ENCODE measurements at places on chromosomes 6 and 20.

DNA sequence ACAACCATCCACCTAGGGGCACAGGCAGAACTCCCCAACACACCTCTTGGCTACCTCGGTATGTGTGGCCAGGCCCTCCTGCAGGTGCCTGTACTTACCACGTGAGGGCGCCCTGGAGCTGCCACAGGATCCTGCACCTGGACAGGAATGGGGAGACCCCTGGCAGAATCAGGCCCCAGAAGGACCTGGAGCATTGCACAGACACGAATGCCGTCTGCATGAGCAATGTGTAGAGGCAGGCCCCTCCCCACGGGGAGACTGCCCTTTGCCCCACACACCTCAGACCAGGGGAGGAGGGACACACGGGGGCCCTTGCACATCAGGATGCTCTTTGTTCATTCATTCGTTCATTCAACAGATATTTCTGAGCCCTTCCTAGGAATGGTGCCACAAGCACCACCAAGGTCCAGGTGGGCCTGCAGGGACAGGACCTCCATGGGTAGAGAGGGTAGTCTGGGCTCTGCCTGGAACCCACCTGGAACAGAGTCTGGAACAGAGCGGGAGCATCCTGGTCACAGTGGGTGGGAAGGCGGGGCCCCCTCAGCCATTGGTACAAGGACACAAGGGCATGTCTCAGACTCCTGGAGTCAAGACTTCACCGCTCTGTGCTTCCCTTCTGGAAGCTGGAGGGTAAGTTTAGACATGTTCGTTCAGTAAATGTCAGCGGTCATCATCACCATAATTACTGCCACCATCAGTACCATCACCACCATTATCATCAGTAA is 32.3 kb downstream of the YTHDF1 start:
- DNase-seq, result peak; percentile 59

DNA sequence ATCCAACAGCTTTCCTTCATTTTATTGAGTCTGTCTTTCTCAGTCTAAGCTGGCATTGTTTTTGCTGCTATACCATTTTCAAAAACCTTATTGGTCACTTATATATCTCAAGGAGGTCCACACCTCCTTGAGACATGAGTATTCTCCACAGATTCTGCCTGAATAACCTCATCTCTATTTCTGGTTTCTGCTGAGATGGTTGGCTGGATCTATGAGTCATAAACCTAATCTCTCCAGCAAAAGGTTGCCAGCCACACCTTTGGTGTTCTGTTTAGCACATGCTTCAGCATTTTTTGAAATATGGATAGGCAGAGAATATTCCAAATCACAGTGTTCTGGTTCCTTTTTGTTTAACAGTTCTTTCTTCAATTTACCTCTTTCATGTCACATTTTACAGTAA is 40.8 kb upstream of the TMEM244 start:
- no peak for DNase-seq

DNA sequence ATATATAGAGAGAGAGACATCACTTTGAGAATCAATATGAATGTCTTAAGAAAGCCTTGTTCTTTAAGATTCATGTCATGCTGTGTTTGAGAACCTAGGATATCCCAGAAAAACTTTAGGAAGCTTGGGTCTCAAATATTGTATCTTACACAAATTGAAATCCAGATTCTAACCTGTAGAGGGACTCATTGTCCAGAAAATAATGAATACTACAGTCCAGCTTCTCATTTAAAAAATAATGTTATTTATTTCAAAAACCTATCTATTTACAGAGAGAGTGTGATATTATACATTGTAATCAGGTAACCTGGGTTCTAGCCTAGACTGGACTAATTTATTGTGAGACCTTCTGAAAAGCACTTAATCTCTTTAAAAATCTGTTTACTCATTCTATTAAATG is 4.2 kb downstream of the RFX6 start:
- no peak for DNase-seq

DNA sequence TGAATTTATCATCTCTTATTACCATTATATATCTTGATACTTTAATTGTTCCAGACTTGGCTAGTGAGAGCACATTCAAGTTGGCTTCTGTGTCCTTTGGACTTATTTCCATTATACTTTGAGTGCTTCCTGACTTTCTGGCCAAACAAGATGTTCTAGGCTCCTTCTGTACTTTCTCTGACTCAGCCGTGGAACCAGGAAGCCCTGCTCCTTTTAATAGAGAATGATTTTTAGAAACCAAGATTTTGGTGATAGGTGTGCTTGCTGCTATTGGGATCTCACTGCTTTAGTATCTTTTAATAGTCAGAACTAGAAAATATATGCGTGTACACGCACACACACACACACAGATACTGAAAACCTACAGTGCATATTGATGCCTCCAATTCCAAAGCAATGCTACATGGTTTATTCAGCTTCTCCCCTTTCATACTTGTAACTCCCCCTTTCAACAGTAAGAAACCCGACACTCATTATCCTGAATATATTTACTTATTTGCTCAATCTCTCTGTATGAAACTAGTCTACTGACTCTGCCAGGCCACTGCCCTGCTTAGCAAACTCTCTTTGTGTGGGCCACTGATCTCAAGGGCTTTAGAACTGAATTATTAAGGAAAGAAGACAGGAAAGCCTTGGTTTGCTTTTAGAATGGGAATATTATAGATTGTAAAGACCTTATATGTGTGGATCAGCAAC is 42.7 kb upstream of the EZR start:
- DNase-seq, result no peak

DNA sequence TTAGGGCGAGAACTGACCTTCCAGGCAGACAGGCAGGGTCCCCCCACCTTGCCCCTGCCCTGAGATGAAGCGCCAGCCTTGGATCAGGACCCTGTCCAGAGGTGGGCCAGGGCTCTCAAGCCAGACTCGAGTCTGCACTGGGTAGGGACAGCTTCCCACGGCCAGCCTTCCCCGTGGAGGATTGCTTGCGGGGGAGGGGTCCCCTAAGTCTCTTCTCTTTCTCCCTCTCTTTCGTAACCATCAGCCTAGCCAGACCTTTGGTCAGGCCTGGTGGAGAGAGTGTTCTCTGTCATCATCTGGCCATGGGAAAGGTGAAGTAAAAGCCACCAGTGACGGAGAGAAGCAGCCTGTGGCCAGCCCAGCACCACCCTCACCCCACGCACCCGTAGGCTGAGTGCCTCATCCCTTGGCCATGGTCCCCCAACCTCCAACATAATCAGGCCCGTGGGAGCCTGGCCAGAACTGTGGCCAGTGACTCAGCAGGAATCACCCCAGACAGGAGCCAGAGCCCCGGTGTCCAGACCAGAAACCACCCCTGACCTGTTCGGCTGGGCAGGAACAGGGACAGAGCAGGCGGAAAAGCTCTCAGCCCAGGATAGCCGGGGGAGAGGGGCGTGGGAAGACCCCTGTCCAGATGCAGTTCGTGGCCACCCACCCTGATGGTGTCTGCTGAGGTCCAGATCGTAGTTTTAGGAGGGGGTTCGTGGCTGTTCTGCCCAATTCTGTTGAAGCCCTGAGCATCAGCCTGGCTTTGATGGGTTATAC is 47.1 kb downstream of the SNAI1 start:
- no peak for DNase-seq

GRCh38 chr6:52640170-52640569 is 30.7 kb upstream of the TMEM14A start:
- no peak for DNase-seq

DNA sequence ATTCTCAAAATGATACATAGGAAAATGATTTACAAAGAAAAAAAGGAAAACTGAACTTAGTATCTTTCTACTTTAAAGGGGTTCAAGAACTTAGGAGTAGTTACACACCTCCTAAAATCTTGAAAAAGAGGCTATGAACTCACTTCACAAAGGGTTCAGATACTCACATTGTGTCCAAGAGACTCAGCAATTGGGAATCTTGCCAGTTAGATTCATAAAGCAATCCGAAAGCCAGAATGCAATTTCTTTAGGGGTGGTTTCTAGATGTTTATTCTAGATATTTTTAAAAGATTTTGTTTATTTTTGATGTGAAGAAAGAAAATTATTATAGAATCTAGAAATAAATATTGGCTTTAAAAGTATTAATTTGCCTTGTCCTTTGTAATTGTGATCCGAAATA is 1.7 kb upstream of the MYB start:
- DNase-seq, result no peak

DNA sequence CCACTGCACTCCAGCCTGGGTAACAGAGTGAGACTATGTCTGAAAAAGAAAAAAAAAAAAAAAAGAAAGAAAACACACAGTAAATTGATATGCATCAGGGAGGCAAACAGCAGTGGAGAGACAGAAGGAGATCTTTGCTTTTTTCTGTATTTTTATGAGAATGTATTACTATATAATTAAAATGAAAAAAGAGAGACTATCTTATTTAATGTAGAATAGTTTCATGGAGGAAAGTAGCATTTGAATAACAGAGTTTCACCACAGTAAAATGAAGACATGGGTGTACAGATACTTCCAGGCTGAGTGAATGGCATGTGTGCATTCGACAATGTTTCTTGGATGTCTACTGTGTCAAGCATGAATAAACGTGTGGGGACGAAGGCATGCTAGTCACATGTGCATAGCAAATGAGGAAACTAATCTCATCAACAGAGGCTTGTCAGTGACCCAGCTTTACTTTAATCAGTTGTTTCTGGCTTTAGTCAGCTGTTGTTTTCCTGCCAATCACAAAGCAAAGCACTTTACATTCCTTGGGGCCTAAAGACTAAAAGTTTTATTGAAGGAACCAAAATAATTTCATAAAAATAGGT is 55.5 kb upstream of the ARMH2 start:
- DNase-seq, result no peak

GRCh38 chr6:115766745-115767462 is 293.8 kb downstream of the FRK start:
- DNase-seq, result no peak

- no peak for DNase-seq
These were observed 9.7 kb upstream of the NPEPL1 start for GRCh38 chr20:58682656-58683531.

- DNase-seq, result no peak
These were observed 34.3 kb downstream of the LRRC1 start for GRCh38 chr6:53828966-53829697.

DNA sequence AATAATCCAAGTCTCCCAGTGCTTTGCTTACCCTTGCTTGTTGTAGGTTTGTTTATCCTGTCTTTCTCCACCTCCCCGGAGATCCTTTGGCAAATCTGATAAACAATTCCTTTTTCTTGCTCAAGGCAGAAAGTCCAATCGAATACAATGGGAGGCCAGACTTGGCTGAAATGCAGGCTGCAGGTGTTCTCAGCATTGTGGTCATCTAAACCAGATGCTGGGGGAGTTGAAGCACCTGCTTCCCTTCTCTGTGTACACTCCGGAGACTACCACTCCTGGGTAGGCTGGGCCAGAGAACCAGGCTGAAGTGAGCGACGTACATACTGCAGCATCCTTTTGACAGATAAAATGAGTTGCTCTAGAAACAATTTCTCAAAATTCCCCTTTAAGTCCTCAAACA is 82.6 kb upstream of the PREP start:
- no peak for DNase-seq

GRCh38 chr6:44237813-44238433 is 9.0 kb upstream of the HSP90AB1 start:
- DNase-seq, result peak; percentile 75

- DNase-seq, result no peak
These were observed 116.5 kb upstream of the COL21A1 start for GRCh38 chr6:56363796-56364430.

- no peak for DNase-seq
These were observed 89.6 kb upstream of the TOX2 start for GRCh38 chr20:43825051-43825402.

GRCh38 chr6:36759148-36759759 is 61.6 kb downstream of the RAB44 start:
- DNase-seq, result peak; percentile 87

GRCh38 chr6:126628125-126628524 is 288.2 kb downstream of the CENPW start:
- DNase-seq, result no peak

- DNase-seq, result no peak
These were observed 55.9 kb downstream of the KCNQ5 start for GRCh38 chr6:72677740-72678139.

DNA sequence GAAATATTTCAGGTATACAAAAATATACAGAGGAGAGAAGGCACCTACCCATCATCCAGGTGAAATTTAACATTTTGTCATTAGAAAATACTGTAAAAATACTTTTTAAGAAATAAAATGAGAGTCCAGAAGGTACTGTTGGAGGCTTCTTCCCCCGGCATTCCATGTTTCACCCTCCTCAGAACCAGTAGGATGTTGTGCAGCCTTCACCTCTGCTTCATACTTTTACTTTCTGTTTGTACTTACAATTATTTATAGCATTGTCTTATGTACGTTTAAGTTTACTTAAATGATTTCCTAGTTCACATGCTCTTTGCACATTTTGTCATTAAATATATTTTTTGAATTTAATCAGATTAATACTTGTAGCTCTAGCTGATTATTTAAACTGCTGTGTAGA is 30.9 kb downstream of the TMEM200A start:
- DNase-seq, result no peak

DNA sequence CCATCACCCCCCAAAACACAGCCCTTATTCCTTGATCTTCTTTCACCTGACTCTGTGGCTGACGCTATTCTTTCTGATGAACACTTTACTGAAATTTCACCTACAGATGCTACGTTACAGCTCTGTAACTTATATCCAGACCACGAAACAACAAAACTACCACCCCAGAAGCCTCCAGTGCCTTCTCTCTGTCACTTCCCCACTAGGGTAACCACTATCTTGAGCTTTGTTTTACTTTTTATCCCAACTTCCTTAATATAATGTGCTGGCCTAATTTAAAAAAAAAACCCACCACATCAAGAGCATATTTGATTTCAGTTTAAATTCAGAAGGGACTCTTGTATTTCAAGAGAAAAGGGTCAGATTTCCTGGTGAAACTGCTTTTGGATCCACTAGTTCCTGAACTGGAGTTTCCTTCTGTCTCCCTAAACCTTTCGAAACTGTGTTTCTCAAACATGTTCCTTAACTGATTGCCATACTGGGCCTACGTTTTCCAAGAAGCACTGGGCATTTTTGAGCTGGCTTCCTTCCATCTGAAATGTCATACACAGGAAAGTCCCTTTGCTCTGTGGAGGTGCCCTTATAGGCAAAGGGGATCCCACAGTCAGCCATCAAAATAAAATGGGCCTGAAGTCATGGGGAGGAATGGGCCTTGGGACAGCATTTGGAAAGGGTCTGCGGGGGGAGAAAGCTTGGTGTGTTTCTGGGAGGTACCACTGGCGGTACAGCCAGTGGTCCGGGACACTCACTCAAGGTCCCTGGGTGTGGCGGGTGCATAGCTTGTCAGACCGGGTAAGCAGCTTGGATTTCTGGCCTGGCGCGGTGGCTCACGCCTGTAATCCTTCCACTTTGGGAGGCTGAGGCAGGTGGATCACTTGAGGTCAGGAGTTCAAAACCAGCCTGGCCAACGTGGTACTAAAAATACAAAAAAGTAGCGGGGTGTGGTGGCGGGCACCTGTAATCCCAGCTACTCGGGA is 25.8 kb upstream of the RTF2 start:
- DNase-seq, result no peak

- DNase-seq, result no peak
These were observed 6.5 kb downstream of the PXDC1 start for GRCh38 chr6:3744901-3745470.

- DNase-seq, result no peak
These were observed 41.3 kb downstream of the UQCC2 start for GRCh38 chr6:33670086-33670660.

GRCh38 chr6:154367839-154368695 is 11.5 kb upstream of the IPCEF1 start:
- no peak for DNase-seq

GRCh38 chr20:11380283-11380682 is 537.4 kb upstream of the BTBD3 start:
- no peak for DNase-seq

All from stimulated activated CD4-positive, alpha-beta T cell treated with anti-CD3 and anti-CD28 coated beads, Interleukin-2, amount 100 ng/mL, for 48 hours (primary cell).